ENCODE measurements at places on chromosomes 11 and 22.

GRCh38 chr11:33906484-33907186 is 14.8 kb upstream of the LMO2 start:
- DNase-seq, result no peak

DNA sequence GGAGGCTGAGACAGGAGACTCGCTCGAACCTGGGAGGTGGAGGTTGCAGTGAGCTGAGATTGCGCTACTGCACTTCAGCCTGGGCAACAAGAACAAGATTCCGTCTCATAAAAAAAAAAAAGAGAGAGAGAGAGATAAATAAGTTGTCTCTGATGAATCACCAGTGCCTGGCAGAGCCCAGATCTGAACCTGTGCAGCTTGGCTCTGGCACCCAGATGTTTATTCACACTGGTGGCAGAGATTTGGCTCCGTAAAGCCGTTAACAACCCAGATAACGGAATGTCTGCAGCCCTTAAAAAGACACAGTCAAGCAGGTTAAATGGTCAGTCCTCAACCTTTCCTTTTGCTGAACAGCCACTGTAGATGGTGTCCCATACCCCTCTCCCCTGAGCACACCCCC is 33.5 kb upstream of the RTL6 start:
- no peak for DNase-seq

DNA sequence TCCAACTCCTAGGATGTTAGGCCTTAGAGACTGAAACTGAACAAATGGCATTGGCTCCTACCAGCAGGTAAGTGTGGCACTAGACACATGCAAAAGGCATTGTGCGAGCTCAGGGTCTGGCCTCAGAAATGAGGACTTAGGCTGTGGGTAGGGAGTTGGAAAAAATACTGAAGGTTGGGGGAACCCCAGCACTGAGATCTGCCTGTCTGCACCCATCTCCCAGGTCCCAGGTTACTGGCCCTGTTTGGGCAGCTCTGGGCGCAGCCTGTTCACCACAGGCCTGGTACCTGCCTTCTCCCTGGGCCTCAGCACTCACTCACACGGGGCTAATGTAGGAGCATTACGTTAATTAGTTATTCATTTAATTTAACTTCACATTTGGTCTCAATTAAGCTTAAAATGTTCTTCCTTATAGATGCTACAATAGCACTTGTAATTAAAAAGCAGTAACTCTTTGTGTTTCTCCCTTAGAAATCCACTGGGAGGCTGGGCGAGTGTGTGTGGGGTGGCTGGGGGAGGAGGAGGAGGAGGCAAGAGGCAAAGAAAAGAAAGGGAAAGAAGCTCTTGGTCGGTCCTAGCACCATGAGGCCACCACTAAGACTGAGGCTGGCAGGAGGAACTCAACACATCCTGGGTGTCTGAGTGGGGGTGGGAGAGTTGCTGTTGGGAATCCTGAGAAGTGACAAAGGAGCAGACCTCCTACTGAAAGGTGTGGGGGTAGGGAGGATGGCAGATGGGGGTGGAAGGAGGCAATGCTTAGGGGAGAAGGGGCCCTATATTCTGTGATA is 19.4 kb downstream of the TMEM218 start:
- no peak for DNase-seq

- DNase-seq, result no peak
These were observed 5.8 kb downstream of the IGF2 start for GRCh38 chr11:2133241-2134021.

- no peak for DNase-seq
These were observed 2.3 kb upstream of the CCDC88B start for GRCh38 chr11:64337538-64338249.

GRCh38 chr11:90700789-90701439 is 478.1 kb upstream of the CHORDC1 start:
- DNase-seq, result no peak

GRCh38 chr11:33321422-33321821 is 64.2 kb downstream of the HIPK3 start:
- no peak for DNase-seq

DNA sequence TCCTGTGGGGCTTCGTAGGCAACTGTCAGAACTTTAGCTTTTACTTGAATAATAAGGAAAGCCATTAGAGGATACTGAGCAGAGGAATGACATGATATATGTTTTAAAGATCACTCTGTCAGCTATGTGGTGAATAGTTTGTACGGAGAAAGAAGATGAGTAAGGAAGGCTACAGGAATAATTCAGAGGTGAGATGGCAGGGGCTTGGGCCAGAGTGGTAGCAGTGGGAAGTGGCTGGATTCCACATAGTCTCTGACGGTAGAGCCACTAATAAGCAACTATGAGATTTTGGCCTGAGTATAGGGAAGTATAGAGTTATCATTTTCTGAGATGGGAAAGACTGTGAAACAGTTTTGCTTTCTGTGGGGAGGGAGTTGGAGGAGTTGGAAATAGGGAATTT is 93.9 kb upstream of the MTMR2 start:
- DNase-seq, result no peak

GRCh38 chr11:45150943-45151342 is 4.5 kb downstream of the PRDM11 start:
- DNase-seq, result no peak

DNA sequence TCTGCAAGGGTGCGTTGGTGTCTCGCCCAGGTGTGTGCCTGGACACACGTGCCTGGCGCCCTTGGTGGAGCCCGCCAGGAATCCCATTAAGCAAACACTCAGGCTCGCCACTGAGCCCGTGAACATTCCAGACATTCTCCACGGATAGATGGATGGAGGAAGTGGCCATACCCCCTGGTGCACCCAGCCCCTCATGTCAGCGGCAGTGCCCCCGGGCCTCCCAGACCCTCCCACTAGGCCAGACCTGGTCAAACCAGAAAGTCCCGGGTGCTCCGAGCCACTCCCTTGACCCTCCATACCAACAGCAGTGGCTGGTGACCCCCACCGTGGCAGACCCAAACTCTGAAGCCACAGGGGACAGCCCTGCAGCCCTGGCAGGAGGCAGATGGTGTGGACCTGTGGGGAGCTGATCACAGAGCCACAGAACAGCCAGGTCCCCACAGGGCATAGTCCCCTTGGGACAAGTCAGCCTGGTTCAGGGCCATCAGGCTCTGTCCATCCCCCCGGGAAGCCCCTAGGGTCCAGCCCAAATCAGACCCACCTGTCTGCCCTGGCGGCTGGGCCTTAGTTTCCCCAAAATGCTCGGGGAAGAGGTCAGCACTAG is 1.9 kb downstream of the EPS8L2 start:
- no peak for DNase-seq

GRCh38 chr22:36065462-36065774 is 36.8 kb upstream of the RBFOX2 start:
- no peak for DNase-seq

- no peak for DNase-seq
These were observed 52.5 kb upstream of the SYN3 start for GRCh38 chr22:33110562-33111163.

Data from stimulated activated CD8-positive, alpha-beta memory T cell treated with anti-CD3 and anti-CD28 coated beads, Interleukin-7, amount 100 ng/mL, for 24 hours (primary cell).